ENCODE measurements at places on chromosomes 7 and 10.

DNA sequence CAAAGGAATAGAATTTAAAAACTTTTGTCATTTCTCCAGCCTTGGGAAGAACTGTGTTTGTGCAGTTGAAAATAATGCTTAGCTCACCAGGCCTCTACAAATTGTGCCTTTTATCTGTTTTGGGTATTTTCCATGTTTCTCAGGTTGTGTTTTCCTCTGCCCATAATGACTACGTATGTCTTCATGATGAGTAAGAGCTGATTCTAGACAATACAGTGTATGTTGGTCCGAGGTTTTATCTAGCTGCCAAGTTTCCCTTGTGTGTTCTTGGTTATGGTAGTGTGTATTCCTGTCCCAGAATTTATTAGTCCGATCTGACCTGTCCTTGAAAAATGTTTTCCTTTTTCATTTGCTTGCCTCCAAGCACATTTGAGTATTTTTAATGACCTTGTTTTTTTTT, 83.7 kb upstream of the GLCCI1 start:
- no peak for DNase-seq

DNA sequence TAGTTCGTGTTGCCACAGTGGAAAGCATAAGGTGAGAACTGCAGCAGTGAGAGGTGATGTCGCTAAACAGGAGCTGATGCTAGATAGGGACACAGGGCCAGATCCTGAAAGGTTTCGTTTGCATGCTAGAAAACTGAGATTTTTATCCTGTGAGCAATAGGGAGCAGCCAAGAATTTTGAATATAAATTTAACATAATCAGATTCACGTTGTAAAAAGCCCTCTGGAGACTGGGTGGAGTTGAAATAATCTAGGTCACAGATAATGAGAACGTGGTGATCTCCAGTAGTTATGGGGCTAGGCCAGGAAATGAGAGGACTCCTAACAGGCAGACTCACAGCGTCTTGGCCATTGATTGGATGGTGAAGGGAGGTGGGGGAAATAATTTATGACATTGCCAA, 92.1 kb upstream of the IMMP2L start:
- no peak for DNase-seq

DNA sequence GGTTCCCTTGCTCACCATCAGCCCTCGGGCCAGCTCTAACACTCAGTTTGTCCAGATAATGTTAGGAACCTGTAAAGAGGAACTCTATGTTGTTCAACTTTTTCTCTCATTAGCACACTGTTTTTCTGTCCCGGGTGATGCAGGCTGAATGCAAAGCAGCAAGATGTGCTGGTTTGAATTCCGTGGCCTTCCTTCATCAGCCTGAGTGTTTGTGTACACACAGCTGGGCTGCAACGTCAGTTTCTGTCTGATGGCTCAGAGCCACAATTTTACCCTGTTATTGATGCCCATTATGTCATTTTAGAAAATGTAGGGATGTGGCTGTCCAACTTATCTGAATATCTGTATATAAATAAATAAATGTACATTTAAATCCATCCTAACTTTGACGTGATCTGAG, 152.0 kb downstream of the PLPP4 start:
- no peak for DNase-seq

- DNase-seq: no peak
Measured at GRCh38 chr10:22742678-22743077, 28.3 kb upstream of the PIP4K2A start.

DNA sequence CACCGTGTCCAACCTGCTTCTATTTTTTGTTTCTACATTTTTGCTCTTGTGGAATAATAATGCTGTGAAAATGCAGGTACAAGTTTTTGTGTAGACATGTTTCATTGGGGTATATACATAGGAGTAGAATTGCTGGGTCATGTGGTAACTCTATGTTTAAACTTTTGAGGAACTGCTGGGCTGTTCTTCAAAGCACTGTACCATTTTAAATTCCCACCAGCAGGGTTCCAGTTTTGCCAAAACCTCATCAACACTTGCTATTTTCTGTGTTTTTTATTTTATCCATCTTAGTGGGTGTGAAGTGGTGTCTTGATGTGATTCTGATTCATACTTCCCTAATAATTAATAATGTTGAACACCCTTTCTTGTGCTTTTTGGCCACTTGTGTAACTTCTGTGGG, 138.6 kb downstream of the RGS10 start:
- no peak for DNase-seq
